Stimulated activated CD4-positive, alpha-beta T cell treated with anti-CD3 and anti-CD28 coated beads, TNF-alpha, amount 100 ng/mL, for 24 hours (primary cell): ENCODE measurements at places on chromosomes 16 and 17.

DNA sequence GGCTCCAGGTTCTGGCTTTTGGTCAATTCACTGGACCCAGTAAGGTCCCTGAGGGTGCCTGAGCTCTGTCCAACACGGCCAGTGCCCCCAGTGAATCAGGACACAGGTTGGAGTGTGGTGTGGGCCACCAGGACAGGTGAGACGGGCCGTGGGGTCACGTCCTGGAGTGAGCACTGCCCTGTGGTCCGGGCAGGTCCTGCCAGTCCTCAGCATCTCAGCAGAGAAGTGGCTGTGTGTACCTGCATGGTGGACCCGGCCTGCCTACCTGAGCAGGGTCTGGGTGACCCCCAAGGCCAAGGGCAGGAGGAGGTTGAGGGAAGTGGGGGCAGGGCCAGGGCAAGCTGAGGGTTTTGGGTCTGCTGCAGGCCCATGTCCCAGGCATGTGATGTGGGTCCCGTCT is 1.9 kb upstream of the GNG13 start:
- DNase-seq = no peak

DNA sequence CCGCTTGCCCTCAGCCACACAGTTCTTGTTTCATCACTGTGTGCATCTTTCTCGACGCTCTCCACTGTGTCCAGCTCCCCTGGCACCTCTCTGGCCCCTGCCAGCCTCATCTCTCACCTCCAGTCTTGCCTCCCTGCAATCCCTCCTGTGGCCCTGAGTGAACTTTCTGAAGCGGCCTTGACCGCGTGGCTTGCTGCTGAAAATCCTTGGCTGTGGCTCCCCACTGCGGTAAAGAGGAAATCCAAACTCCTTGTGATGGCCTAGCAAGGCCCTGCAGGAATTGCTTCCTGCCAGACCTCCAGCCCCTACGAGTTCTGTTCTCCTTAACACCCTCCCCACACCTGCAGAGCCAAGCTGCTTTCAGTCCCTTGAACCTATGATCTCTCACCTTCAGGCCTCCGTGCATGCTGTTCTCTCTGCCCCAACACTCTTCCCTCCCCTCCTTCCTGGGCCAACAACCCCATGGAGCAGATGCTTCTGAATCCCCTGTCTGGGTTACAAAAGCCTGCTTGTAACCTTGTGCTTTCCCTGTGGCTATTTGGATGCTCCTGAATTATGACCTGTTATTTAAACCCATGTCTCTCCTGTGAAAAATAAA is 33.6 kb upstream of the BRD7 start:
- no peak for DNase-seq

- DNase-seq = no peak
Measured at GRCh38 chr16:27123795-27124409, 57.2 kb downstream of the C16orf82 start.

- DNase-seq = peak; percentile 64
Measured at GRCh38 chr17:56833057-56833808, 487 bp downstream of the C17orf67 start.

DNA sequence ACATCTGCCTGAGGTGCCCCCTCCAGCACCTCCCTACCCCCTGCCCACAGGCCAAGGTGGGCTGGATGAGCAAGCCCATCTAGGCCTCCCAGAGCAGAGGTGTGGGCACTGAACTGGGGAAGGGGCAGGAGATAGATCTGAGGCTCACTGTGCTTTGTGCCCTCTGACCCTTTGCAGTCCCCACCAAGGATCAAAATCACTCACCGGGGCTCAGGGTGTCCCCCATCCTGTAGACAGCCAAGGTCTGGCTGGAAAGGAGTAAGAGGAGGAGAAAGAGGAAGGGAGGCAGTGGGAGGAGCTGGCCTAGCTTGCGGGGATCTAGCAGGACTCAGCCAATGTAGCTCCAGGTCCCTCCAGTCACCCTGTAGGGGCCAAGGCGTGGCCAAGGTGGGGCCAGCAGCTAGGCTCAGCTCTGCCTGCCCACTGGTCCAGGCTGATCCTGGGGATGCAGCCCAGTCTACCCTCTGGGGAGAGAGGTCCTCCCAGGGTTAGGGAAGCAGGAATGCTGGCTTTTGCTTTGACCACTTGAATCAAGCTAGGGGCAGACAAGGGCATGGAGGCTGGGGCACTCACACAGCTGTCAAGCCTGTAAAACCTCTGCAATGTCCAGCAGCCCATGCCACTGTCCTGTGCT is 1.8 kb downstream of the SLC12A4 start:
- DNase-seq = no peak

GRCh38 chr17:81517339-81518112 is 4.9 kb upstream of the ACTG1 start:
- DNase-seq = no peak

GRCh38 chr16:9112166-9112843 is 20.9 kb downstream of the HAPSTR1 start:
- no peak for DNase-seq

DNA sequence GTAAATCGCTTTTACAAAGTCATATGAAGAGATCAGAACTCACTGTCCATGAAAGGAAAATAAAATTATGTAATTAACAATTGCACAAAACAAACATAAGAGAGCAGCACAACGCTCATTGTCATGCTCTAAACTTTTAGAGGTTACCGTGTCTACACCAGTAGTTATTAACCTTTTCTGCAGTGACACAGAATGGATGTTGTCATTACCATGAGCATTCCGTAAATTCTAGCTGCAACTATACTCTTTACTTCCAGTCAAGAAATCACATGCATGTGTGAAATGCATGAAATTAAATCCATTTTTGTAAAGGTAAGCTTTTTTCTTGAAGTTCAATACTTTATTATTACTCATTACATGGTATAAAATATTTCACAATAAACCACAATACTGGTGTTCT is 38.2 kb downstream of the USP32 start:
- no peak for DNase-seq

DNA sequence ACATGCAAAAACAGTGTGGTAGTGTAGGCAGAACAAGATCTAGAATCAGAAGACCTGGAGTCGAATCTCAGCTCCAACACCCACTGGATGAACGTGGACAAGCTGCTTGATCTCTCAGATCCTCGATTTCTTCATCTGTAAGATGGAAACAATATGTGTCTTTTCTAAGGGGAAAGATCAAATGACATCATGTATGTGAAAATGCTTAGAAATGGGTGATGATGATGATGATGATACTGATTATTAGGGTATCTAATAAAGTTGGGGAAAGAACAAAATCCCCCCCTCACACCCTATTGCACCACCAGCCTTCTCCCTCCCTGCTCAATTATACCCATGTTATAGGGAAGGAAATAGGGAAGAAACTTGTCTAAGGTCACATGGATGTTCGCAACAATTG is 10.9 kb downstream of the DYNLL2 start:
- no peak for DNase-seq
